ENCODE measurements at places on chromosomes 6 and 20.

GRCh38 chr6:221531-222349, 70.5 kb upstream of the DUSP22 start:
- no peak for DNase-seq

GRCh38 chr6:14371530-14371929, 254.0 kb downstream of the CD83 start:
- DNase-seq = no peak

DNA sequence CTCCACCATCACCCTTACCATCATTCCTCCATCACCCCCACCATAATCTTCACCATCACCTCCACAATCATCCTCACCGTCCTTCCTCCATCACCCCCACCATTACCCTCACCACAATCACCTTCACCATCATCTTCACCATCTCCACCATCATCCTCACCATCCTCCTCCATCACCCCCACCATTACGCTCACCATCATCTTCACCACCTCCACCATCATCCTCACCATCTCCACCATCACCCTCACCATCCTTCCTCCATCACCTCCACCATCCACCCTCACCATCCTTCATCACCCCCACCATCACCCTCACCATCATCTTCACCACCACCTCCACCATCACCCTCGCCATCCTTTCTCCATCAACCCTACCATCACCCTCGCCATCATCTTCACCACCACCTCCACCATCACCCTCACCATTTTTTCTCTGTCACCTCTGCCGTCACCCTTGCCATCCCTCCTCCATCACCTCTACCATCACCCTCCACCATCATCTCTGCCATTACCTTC, 33.1 kb upstream of the MPC1 start:
- no peak for DNase-seq

DNA sequence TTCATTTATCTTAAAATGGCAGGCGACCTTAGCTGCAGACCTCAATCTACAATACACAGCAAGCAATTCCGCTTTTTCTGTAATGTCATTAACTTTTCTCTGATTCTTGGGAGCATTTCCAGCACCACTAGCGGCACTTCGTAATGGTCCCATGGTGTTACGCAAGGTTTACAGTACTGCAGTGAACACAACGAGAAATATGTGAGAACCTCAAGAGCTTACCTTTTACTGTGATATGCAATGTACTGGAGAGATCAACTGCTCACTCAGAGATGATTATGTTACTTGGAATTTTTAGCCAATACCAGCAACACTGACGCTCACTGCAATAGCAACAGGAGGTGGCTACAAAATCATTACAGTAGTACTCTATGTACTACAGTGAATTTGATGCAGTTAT, 2.8 kb upstream of the CEP43 start:
- no peak for DNase-seq

DNA sequence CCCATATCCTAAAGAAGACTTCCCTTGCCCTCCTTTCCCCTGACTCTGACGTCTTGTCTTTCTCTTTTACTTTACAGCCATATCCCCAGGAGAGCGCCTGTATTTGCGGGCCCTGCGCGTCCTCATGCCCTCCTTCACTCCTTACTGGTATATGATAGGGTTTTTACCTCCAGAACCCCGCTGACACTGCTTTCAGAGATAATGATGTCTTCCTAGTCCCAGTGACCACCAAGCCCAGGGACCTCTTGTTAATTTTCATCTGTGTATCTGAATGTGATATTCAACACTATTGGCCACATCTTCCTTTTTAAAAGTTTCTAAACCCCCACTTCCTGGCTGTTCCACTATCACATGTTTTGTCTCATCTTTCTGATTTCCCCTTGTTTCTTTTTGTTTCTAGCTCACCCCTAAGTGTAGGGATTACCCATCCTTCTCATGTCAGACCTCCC, 102.0 kb downstream of the HIVEP1 start:
- no peak for DNase-seq
